Head of caudate nucleus (tissue), 42 donors: ENCODE measurements at places on chromosomes 12 and 14.

DNA sequence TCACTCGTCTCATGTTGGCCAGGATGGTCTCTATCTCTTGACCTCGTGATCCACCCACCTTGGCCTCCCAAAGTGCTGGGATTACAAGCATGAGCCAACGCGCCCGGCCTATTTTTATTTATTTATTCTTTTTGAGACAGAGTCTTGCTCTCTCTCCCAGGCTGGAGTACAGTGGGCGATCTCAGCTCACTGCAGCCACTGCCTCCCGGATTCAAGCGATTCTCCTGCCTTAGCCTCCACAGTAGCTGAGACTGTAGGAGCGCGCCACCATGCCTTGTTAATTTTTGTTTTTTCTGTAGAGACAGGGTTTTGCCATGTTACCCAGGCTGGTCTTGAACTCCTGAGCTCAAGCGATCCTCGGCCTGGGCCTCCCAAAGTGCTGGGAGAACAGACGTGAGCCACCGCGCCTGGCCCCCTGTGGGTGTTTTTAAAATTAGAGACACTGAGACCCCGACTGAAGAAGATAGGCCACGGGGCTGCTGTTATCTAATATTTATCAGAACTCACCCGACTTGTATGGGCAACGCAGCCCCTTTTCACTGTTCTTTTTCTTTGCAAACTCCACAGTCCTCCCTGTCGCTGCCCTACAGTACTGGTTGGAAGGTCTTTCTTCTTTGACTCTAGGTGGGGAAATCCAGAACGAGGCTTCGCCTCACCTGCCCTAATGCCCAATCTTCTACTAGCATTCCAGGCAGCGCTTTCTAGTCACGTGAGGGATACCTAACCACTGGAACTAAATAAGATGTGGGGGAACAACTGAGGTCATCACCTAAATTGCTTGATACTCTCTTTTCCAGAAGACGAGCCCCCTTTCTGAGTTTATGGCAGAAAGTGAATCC, 1.4 kb upstream of the GABARAPL1 start:
- no peak for DNase-seq

DNA sequence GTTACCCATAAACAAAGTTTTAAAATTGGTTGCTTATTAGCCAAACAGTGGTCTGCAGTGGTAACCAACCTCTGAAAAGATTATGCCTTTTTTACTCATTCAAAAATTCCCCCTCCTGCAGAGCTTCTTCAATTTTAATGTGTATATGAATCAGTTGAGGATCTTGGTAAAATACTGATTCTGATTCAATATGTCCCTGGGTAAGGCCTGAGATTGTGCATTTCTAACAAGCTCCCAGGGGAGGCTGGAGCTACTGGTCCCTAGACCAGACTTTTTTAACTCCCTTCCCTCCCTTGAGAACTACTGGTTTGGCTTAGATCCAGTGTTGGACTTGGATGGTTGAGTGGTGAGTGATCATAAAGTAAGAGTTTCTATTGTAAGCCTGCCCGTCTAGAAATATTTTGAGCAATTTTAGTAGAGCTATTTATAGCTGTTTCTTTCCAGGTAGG, 90.2 kb downstream of the FUT8 start:
- no peak for DNase-seq

GRCh38 chr12:22527999-22528398, 16.3 kb downstream of the C2CD5 start:
- DNase-seq, result no peak

GRCh38 chr14:37669242-37669641, 73.8 kb downstream of the TTC6 start:
- no peak for DNase-seq

DNA sequence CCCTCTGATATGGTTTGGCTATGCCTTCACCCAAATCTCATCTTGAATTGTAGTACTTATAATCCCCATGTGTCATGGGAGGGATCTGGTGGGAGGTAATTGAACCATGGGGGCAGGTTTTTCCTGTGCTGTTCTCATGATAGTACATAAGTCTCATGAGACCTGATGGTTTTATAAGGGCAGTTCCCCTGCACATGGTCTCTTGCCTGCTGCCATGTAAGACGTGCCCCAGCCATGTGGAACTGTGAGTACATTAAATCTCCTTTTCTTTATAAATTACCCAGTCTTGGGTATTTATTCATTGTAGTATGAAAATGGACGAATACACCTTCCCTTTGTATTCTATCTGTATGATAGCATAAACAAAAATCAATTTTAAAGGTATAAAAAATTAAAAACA, 333.4 kb upstream of the FBXO33 start:
- DNase-seq, result no peak

- DNase-seq, result no peak
These were observed 1.8 kb downstream of the PLBD2 start for GRCh38 chr12:113359939-113360748.

GRCh38 chr14:75094896-75095295, 25.5 kb downstream of the ZC2HC1C start:
- no peak for DNase-seq

GRCh38 chr12:94145191-94145983, 3.0 kb upstream of the PLXNC1 start:
- DNase-seq, result no peak

DNA sequence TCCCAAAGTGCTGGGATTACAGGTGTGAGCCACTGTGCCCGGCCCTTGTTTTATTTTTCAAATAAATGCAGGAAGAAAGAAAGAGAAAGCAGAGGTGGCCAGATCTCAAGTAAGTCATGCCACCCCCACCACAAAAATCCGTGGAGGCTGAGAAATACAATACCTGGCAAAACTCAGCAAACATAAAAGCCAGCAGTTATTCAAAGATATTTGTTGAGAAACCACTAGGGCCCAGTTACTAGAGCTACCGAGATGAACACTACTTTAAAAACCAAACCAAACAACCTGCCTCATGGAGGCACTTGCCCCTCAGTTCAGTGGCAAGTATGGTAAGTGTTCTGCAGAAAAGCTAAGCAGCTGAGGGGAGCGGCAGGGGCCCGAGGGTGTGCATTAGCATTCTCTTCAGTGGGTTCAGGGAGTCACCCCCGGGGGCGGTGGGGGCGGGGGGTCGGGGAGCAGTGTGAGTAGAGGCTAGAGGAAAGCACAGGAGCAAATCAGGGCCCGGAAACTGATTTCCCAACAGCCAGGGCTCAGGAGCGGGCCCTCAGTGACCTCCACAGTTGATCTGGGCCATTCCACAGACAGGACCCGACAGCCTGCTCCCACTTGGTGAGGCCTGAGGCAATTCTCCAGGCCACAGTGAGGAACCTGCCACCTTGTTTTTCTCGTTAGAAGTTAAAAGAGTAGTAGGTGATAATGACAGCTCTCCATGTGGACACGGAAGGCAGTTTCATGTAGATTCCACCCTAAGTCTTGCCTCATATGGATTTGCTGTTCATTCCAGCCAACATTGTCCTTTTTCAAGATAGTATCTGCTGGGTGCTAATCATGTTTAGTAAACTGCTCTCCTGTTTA, 8.6 kb downstream of the EVL start:
- no peak for DNase-seq

- DNase-seq, result no peak
These were observed 59.7 kb downstream of the SLC24A4 start for GRCh38 chr14:92382677-92383076.

DNA sequence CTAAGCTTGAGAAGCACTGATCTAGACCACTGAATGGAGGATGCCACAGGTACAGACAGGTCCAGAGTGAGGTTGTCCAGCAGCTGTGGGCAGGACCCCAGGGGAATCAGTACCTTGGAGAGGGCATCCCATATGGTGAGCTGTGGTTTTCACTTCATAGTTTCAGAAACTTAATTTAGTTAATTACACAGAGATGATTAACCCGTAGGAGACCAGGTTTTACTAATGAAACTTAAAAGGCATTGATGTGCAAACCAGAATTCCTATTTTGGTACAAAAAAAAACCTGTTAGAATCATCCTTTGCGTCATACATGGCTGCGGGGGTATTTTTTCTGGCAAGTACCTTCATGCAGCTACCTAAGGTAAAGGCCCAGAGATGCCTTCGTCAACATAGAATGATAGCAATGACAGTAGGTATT, 159.3 kb downstream of the DACT1 start:
- DNase-seq, result no peak

- DNase-seq, result no peak
These were observed 7.6 kb upstream of the STK38L start for GRCh38 chr12:27236498-27236897.

GRCh38 chr14:87079416-87079815, 913.6 kb downstream of the GALC start:
- DNase-seq, result no peak

GRCh38 chr12:104823985-104824461, 134.1 kb downstream of the SLC41A2 start:
- DNase-seq, result no peak

- DNase-seq, result no peak
These were observed 219.2 kb downstream of the CACNA1C start for GRCh38 chr12:2271961-2272360.

- no peak for DNase-seq
These were observed 95.9 kb downstream of the OTOGL start for GRCh38 chr12:80195074-80195726.

DNA sequence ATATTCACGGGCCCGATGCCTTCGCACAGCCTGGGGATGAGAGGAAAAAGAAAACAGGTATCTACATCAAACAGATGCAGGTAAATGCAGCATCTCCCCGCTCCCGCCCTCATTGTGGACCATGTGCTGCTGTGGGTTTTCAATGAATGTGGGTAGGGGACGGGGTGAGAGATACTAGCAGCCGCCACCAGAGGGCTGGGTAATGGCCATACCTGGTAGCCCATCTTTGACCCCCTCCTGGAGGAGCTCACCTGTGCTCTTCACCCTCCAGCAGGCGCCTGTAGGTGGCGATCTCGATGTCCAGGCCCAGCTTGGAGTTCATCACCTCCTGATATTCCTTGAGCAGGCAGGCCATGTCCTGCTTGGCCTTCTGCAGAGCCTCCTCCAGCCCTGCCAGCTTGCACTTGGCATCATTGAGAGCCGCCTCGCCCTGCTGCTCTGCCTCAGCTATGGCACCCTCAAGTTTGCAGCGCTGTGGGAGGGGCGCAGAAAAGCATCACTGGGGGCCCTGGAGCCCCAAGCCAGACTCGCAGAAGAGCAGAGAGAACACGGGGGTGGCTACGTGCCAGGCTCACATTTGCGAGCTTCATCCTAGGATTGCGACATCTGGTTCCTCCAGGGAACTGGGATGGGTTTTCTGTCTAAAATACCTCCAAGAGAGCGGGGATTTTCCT, 10.2 kb downstream of the KRT82 start:
- no peak for DNase-seq

- no peak for DNase-seq
These were observed 347.7 kb upstream of the FLRT2 start for GRCh38 chr14:85182282-85182681.

DNA sequence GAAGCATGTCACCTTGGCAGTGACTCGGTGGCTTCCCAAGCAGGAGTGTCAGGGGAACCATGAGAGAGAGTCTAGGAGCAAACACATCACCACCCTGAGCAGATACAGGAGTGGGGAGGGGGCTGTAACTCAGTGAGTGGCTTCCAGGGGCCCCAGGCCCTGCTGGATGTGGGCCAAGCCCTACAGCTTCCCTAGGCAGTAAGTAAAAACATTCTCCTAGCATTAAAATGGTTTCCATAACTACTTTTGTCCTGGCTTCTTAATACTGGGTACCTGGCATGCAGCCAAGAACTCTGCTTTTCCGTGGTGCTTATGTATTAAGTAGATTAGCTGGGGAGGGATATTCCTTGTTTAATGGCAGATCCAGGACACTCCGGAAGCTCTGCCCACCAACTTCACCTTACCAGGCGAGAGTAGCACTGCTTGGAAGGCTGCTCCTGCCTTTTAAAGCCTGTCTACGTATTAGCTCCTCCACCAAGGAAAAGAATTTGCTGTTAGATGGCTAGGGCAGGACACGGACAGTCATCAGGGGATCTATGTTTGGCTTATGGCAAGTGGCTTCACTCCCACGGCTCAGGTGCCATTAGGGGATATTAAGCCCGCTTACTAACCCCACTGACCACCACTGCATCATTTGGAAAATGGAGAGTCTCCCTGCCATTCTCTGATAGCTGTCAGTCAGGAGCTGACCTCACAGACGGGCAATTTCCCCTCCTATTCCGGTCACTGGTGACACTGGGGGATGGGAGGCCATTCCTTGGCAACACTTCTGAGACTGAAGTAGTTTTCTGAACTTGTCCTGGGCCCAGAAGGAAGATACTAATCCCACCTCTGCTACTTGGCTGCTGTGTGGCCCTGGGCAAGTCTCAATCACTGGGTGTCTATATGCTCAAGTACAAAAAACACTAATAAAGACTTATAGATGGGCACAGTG, 22.8 kb downstream of the OTUB2 start:
- no peak for DNase-seq

GRCh38 chr12:54974279-54974678, 10.3 kb downstream of the TESPA1 start:
- no peak for DNase-seq

DNA sequence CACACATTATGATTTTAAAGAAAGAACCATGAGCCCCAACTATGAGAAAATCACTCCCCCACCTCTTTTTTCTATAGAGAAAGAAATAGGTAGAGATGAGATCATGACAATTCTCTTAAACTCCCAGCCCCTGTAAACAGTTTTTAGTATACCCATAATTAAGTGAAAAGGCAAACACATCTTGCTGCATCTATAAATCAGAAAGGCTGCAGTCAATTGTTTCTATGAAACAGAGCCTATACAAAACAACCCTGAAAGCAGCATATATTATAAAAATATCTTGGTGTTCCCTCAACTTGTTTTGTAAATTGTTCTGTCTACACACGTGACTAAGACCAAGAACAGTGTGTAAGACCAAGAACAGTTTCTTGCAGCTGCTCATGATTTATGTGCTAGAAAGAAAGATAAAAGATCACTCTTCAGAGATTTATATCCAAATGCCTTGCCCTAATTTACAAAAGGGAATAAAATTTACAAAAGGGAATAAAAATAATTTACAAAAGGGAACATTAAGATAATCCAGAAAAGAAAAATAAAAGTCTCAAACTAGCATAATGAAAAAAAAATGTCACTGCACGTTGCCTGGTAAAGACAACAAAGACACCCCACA, 4.8 kb downstream of the KITLG start:
- DNase-seq, result no peak

- no peak for DNase-seq
These were observed 156.7 kb downstream of the KIF26A start for GRCh38 chr14:104294983-104295680.

DNA sequence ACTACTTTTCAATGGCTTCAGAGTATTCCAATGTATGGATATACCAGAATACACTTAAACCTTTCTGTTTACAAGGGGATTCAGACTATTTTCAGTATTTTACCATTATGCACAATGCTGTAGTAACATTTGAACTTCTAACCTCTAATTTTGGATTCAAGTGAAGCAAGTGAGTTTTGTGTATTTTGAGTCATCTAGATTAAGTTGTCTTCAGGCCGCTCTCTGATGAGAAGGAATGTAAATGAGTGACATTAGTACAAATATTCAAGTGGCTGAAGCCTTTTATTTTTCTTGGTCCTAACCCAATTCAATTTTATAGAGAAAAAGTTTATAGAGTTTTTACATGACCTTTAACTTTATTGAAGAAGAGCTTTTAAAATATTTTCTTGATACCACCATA, 125.6 kb downstream of the PDE3A start:
- no peak for DNase-seq

GRCh38 chr14:49194067-49194466, 392.1 kb downstream of the RPS29 start:
- no peak for DNase-seq
